ENCODE measurements at places on chromosomes 7 and 10.
A peak's percentile ranks its signal among the peaks of the same experiment; 100 is the strongest.

DNA sequence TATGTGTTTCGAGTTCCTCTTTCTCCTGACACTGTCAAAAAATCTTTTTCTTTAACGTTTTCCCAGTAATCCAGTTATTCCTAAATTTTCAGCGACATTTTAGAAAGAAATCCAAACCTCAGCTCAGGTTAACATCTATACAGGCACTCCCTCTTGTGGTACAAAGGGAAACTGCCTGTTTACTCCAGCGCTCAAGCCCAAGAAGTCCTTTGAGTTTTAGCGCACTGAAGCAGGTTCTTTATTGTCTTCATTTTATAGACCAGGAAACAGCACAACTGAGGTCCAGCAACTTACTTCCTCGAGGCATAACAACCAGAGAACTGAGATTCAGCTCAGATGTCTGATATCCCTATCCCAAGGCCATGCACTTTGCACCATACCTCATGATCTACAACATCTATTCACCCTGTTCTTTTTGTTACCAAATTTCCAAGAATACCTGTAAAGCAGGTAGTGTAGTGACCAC is 287.2 kb upstream of the MKLN1 start:
- DNase-seq, result peak; percentile 44

DNA sequence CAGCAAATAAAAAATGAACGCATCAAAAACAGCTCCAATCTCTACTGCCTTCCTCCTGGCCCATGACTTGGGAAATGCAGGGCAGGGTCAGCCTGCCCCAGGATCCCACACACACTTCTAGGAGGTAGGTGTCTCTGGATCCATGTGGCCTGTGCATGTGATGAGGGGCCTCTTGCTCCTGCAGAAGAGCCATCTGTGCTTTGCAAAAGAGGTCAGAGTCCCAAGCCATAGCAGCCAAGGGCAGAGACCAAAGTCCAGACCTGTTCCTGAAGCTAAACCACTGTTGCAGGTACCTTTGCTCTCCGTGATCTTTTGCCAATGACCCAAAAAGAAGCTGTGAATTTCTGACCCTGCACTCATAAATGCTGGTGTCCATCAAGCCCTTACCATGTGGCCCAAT is 57.1 kb downstream of the KCNMA1 start:
- no peak for DNase-seq

DNA sequence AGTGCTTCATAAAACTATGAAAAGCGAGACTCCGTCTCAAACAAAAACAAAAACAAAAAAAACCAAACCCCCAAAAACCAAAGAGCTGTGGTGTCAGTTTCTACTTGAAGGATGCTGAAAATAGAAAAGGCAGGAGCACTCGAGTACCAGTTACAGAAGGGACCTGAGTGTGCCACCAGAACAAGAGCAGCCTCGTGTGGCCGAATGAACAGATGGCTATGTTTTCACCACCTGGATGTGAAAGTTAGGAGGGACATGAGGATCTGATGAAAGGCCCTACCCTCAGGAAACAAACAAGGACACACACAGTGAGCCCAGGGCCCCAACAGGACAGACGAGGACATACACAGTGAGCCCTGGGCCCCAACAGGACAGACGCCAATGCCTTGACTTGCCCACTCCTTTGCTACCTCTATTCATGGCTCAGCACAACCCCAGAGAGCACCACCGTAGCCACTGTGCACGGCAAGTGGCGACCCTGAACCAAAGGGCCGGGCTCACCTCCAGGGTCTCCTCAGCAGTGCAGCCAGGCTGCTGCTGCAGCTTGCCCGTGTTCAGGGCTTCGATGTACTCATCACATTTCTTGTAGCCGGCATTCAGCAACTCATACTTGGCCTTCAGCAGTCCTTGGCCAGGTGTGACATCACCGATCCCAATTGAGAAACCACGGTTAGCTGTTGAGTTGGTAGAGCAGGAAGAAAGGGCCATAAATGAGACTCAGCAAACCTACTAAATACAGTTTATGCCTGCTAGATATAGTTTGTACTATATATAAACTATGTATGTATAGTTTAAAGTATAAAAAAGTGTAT is 24.9 kb downstream of the POLR3A start:
- DNase-seq, result no peak

GRCh38 chr7:66297579-66297978 is 92.4 kb downstream of the TPST1 start:
- no peak for DNase-seq

GRCh38 chr10:32149252-32149955 is 93.2 kb upstream of the KIF5B start:
- no peak for DNase-seq

DNA sequence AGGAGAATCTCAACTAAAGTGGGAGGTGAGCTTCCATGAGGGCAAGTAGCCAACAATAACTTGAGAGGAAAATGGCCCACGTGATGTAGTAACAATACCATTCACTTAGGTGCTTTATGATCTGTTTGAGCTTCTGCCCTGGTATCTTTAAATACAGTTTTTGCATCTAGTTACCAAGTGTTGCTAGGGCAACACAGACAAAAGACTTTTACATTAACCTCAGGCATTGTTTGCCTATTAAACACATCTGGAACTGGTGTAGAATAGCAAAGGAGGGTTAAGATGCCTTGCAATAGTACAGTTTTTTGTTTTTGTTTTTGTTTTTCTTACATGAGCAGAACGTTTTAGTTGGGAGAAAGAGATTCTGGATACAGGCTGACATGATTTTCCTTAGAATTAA is 97.7 kb upstream of the MTPN start:
- DNase-seq, result no peak

DNA sequence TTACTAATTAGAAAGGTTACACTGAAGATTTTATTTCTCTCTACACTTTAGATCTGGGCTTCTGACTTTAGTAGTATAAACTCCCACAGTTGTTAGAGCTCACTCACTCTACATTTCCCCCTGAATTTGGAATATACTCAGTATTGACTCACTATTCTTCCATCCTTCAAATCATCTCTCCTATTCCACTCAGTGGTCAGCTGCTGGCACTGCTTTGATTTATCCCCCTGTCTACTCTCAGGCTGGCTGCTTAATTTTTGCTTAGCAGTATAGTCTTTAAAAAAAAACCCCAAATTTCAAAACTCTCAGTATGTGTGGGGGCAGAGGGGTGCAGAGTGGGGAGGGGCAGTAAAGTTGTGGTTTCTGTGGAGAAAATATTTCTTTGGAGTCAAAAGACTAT is 68.9 kb downstream of the CDK6 start:
- no peak for DNase-seq

- DNase-seq, result no peak
These were observed 92.6 kb upstream of the KIF5B start for GRCh38 chr10:32148864-32149251.

- no peak for DNase-seq
These were observed 15.5 kb downstream of the FAM241B start for GRCh38 chr10:69645296-69646184.

DNA sequence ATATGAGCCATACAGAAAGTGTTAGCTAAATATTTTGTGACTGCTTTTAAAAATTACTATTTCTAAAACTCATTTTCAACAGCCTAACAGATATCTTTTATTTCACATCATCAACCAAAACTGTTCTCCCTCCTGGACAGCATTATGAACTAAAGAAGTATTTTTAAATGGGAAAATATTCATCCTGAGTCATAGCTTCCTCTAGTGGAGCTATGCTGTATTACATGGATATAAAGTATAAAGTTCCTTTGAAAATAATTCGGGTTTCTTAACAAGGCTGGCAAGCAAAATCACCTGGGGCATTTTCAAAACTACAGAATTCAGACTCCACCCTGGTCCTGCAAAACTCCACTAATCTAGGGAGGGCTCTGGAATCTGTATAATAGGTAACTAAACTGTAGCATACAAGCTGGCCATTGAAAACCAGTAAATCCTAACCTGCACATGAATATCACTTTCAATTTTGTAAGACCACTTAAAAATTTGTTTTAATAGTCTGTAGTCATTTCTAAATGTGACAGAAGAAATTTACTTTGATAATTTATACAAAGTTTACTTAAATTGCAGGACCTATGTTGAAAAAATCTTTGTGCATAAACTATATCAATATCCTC is 53.5 kb downstream of the SCIN start:
- DNase-seq, result no peak

- DNase-seq, result no peak
These were observed 178.1 kb downstream of the TMEM178B start for GRCh38 chr7:141251957-141252356.

DNA sequence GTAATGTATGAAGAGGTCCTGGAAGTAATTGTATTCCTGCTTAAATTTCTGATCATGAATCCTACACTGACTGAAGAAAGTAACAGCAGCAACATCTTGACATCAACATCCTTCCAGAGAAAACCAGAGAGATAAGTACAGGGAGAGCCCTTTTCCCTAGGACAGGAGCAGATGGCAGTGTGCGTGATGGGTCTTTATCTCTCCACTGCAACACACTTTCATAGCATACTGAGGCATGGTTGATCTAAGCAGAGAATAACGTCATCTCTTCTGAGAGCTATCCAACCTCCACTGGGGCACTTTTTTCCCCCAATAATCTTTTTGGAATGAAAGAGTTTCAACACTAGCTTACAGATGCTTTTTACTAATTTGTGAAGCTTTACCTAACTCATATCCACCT is 342 bp downstream of the OR2A25 start:
- DNase-seq, result no peak

DNA sequence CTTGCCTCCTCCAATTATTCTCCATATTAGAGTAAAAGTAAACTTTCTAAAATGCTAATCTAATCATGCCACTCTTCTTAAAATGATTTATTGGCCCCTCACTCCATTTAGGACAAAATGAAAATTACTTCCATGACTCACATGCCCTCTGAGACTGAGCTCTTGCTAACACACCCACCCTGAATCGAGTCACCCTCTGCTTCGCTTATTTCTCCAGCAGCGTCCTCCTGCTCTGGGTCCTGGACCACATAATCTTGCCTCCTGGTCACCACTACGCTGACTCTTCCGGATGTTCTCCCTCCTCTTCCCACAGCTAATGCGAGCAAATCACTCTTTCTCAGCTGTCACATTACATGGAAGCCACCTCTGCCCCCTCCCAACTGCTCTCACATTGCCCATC is 384.0 kb upstream of the FZD8 start:
- no peak for DNase-seq

- peak; percentile 16 for DNase-seq
These were observed 13.4 kb downstream of the SLC29A4 start for GRCh38 chr7:5296015-5296610.

DNA sequence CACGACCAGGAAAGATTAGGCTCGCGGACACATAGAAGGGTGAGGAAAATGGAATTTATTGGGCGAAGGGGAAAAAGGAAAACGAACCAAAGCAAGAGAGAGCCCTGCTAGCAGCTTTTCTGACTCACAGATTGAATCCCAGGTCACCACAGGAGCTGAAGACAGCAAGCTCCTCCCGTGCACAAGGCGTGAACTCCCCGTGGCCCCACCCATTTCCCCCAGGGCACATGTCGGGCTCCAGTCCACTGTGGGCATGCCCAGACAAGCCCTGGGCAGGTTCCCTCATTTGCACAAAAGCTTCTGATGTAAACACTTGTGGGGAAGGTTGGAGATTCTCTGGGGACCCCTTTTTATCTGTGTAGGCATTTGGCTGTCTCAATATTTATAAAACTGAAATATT is 582.4 kb downstream of the SUGCT start:
- no peak for DNase-seq

- DNase-seq, result no peak
These were observed 1054.9 kb upstream of the C7orf33 start for GRCh38 chr7:147535701-147536111.

- DNase-seq, result no peak
These were observed 17.6 kb upstream of the GPR146 start for GRCh38 chr7:1026721-1027161.

GRCh38 chr7:1288390-1288995 is 55.8 kb downstream of the UNCX start:
- DNase-seq, result no peak

DNA sequence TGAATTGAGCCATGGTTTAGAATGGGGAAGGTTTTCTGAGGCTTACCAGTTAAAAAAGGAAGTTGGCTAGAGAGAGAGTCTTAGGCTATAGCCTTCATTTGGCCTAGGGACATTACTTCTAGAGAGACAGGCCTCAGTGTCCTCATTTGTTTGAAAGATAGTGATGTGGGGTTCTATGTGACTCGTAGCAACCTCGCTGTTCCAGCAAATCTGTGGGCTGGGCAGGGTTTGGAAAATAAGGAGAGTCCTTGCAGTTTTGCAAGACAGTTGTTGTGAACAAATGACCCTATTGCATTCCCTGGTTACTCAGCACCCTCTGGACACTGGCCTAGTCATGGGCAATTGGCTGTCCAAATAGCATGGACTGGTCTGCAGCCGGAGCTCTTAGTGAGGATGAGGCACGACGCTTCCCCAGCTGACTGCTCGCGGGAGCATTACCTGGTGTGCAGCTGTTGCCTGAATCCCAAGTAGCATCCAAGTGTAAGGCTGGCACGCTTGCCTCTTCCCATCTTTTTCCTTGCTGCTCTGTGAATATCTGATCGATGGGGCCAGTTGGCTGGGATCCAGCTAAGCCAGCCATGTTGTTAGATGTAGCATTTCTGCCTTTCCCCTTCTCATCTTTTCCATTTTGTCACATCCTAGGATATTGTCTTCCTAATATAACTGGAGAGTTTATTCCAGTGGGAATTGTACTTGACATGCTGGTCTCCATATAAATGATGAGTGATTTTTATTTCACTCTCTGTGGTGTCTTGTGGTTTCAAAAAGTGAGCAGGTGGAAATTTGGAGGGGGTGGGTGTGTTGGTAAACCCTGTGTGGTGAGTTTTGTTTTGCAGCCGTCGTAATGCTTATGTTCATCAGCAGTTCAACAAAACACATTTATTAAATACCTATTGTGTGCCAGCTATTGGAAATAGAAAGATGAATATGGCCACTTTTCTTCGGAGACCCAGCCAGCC is 99.8 kb downstream of the SND1 start:
- no peak for DNase-seq

- DNase-seq, result peak; percentile 47
These were observed 15.6 kb downstream of the SHH start for GRCh38 chr7:155796381-155797261.

DNA sequence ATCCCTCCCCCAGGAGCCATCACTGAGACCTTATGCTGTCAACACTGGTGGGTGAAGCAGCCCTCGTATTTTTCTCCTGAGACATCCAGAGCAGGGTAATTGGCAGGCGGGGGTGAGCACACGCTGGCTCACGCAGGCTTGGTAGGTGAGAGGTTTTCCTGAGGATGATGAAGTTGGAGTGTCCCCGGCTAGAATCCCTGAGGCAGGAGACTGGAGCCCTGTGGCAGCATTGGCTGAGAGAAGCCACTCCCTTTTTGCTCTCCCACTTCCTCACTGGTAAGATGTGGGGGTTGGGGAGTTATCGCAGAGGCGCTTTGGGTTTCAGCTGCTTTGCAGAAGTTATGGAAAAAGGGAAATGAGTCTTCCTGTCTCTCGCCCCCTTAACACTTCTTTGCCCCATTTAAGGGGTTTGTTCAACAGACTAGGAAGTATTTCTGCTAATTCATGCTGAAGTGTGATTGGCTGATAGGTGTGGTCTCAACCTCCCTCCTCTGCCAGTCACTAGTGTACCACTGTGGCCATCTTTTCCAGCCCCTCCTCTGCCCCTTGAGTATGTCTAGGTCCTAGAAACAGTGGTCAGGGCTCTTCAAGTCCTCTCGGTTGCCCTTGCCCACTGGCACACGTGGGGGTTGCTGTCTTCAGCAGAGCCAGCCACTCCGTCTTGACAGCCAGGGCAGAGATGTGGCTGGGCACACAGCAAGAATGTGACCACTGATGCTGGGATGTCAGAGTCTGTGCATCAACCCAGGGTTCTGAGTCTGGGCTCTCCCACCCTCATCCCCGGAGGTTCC is 5.7 kb downstream of the ARPC1B start:
- peak; percentile 72 for DNase-seq
